ENCODE measurements at places on chromosomes 5 and 9.

DNA sequence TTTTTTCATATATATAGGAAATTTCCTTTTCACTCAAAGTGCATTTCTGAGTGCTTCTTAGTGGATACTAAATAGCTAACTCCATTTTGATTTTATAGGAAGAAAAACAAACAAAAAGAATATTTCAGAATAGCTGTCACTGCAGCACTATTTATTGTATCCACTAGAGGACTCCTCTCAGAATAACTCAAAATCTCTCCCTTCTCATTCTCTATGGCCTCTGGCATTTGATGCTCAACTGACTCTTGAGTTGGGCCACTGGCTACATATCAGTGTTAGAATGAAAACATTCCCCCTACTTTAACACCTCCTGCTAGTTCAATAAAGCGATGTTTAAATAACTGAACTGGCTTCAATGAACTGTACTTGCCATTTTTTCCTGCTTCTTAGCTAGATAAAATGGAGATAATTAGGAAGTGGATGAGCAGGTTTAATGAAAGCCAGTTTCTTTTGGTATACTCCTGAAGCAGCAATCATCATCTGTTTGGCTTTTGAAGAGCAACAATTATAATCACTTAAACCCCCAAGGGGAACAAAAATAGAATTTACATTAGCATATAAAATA, 16.6 kb upstream of the ELAVL2 start:
- DNase-seq, result no peak

DNA sequence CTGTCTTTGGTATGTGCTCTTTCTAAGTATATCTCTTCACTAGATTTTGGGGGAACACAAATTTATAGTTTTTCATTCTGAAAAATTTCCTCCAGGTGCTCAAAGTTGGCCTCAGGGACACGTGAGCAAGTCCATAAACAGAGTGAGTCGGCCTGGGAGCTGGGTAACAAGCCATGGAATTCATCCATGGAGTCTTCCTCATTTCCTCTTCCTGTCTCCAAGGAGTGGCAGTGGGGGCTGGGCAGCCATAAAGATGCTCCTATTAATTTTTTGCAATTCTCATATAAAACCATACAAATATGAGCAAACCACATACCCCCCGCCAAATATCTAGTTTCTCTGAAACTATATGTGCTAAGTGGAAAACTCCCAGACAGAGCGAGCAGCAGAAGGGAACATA, 136.6 kb upstream of the OTULINL start:
- no peak for DNase-seq

DNA sequence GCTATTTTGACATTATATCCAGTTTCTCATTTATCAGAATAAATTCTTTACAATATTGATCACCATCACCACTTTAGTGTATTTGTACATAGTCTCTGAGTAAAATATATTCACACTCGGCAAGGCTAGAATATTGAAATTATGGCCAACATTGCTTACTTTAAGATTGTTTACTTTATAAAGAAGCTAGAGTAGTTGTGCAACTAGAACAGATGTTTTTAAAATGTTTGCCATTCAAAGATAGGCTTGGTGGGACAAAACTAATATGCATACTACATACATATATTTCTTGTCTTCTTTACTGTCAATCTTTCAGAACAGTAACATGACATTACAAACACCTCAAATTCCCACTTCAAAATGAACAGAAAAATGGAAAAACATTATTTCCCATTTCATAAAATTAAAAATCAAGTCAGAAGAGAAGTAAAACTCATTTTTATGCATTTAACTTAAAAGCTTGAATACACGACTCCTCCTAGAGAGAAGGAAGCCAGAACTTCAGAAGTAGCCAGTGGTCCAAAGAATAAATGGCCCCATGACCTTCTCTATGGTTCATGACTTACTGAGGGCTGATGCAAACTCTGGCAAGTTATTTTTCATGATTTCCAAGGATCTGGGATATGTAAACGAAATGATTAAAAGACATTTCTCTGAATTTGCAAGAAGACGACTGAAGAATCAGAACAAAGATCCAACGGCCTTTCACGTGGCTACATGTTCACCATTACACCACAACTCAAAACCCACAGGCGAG, 14.1 kb downstream of the MTX3 start:
- no peak for DNase-seq

GRCh38 chr5:132687995-132688394, 14.2 kb downstream of the IL4 start:
- peak; percentile 11 for DNase-seq

- no peak for DNase-seq
Observed at GRCh38 chr5:135693371-135693955, 114.7 kb upstream of the CXCL14 start.

DNA sequence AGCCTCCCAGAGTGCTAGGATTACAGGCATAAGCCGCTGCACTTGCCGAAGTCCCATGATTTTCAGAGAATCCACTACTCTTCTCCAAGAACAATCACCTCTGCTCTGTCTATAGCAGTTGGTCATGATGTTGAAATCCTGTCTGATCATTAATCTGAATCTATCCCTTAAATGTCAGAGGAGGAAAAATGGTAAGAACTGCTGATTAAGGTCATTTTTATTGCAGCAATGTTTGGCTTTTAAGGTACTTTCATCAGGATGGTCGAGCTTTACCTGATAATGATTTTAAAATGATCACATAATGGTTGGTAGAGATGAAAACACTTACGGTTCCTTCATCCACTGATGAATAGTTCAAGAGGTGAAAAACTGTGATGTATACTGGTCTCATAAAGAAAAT, 968.6 kb downstream of the TLE4 start:
- DNase-seq, result no peak

GRCh38 chr9:18520416-18521047, 46.6 kb downstream of the ADAMTSL1 start:
- DNase-seq, result no peak

- DNase-seq, result no peak
Observed at GRCh38 chr9:33350310-33350709, 52.1 kb downstream of the AQP7 start.

GRCh38 chr5:56681346-56681745, 134.0 kb upstream of the MAP3K1 start:
- DNase-seq, result no peak

DNA sequence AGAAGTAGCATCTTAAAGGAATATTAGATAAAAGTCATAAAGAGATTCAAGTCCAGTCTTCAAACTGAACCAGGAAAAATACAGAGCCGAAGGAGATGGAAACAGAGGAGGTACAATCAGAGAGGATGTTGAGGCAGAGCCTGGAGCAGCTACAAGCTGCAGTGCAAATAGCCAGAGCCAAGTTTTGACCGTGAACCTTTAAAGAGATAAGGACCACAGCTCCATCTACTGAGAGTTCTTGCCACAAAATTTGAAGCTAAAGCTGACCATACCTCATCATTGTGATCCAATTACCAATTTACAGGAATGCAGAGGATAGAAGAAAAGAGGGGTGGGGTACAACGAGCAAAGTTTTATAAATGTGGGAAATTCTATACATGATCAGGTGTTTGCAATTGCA, 10.4 kb upstream of the DEPDC1B start:
- DNase-seq, result no peak

DNA sequence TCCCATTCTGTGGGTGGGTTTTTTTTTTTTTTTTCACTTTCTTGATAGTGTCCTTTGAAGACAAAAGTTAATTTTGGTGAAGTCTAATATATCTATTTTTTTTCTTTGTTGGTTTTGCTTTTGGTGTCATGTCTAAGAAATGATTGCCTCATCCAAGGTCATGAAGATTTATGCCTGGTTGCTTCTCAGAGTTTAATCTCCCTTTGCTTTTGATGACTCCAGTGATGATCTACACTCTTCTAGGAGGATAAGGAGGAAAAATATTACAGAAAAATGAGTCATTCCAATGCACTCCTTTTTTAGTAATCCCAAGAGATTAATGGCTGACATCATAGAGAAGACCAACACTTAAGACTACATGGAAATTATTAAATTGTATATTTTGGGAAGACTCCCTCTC, 79.7 kb upstream of the ICE1 start:
- no peak for DNase-seq

GRCh38 chr5:41610386-41610785, 100.0 kb upstream of the PLCXD3 start:
- no peak for DNase-seq

DNA sequence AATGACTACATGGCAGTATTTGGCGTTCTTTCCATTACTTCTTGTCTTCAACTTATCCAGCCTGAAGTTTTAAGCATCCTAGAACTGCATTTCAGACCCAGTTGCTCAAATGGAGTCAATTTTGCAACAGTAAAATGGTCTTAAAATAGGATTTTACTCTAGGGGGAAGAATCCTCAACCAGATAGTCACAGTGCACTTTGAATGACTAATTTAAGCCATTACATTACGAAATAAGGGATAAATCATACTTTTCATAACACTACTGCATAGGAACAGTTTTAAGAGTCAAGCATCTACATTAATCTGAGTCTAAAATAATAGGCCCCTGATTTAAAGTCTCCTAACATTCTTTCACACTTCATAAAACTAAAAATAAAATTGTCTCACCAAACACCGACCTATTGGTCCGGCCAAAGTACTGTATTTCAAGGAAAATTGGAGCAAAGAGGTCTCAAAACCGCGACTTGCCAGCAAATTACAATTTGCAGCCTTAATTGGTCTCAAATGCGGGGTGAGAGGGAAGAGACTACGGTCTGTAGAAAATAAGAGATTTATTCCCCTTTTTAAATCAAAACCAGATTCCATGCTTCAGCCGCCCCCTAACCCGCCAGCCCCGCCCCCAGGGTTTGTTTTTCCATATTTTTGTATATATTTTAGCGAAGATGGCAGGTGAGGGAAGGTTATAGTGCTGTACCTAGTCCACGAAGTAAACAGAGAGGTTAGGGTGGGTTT, 1.2 kb upstream of the SMARCA2 start:
- DNase-seq, result no peak

DNA sequence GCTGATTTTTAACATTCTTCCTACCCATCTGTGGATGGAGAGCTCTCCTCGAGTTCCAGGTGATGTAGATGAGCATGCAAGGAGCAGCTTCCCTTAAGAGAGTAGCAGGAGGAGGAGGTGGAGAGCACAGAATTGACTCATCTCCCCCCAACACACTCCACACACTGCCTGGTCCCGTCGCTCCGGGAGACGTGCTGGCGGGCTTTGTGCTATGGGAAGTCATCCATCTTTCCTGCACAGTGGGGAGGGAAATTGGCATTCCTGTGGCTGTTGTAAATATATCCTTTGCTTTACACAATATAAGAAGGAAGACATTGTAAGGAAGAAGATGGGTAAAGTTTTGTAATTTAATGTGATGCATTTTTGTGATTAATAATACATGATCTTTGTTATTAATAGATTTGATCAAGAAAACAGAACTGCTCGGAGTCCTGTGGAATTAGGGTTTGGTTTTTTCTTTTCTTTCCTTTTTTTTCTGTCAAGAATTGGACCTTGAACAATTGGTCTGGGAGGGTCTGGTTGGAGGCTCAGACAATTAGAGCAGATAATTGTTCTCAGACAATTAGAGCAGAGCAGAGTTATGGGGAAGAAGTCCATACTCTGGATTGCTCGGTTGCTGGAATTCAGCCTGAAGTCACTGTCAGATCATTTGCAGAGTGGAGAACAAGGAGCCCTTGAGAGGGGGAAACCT, 297.8 kb downstream of the GADD45G start:
- no peak for DNase-seq

DNA sequence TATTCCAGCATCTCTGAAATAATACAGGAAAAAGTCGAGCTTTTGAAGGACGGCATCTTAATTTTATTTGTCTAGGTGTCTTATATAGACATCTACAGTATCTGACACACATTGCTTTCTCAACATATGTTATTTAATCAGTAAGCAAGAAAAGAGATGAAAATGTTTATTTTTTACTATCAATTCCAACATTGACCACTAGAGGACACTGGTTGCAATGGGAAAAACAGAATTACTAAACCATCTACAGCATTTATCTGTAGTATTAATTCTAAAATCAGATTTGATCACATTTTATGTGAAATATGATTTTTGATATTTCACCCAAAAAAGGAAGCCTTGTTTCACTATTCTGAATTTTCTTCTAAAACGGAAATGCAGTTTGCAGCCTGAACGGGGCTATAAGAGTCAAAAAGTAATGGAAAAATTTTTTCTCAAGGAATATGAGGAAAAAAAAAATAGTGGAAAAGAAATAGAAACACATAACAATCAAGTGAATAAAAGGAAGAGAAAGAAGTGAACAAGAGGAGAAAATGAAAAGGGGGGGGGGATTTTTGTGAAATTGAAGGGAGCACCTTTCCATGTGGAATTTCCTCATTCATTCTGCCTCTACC, 98.6 kb downstream of the OSTF1 start:
- no peak for DNase-seq

- DNase-seq, result no peak
Observed at GRCh38 chr9:124485936-124486335, 21.3 kb downstream of the NR5A1 start.

DNA sequence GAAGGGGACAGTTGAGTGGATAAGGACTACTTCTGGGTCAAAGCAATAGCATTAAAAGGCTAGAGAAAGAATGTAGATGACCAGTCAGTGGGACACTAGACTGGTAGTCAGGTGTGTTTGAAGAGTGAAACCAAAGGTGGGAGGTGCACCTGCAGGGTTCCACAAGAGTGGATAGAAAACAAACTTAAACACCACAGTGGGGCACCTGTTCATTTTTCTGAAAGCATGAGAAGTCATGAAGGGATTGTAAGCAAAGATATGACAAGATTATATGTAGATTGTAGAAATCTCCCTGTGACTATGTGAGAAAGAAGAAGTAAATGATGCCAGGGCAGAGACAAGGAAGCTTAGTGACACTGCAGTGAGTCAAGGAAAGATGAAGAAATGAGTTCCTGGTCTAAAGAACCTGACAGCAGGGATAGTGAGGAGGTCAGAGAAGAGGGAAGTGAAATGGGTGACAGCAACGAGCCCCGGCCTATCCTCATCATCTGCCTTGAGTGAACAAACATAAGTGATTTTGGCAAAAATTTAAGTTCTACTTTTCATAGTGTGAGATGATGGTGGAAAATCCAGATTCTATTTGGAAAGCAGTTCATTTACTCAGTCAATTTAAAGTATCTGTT, 296.9 kb downstream of the TLE4 start:
- DNase-seq, result no peak

- DNase-seq, result no peak
Observed at GRCh38 chr9:98342098-98342819, 86.8 kb upstream of the TBC1D2 start.

DNA sequence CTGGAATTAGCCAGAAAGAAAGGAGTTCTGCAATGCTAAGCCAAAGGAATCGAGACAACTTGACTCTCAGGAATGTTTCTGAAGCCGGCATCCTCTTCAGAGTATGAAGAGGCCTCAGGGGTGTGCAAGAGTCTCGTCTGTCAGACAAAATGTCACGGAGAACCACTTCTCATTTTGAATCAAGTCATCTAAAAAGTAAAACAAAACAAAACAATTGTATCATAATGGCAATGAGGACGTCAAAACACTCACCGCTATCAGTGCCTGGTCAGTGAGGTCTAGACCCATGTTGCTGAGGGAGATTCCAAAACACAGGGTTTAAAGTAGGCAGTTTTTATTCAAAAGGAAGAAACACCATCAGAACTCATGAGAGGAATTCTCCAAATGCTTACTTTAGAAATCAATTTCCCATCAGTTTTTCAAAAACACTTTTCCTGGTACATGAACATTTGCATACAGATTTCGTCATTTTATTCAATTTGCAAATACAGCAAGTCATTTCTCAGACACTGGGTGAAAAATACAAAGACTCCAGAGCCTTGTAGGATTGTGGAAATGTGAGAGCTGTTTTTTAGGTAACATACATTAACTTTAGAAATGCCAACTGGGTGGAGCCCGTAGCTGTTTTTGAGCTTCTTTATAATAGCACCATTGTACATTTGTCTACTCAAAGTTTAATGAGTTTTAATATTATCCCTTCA, 89.5 kb upstream of the MAP3K1 start:
- DNase-seq, result no peak

Data from T-helper 9 cell (primary cell).